KG1 (cell line): ENCODE measurements at places on chromosomes 7 and 10.

GRCh38 chr7:117912421-117912820 lies 39.2 kb upstream of the CTTNBP2 start:
- DNase-seq: no peak

DNA sequence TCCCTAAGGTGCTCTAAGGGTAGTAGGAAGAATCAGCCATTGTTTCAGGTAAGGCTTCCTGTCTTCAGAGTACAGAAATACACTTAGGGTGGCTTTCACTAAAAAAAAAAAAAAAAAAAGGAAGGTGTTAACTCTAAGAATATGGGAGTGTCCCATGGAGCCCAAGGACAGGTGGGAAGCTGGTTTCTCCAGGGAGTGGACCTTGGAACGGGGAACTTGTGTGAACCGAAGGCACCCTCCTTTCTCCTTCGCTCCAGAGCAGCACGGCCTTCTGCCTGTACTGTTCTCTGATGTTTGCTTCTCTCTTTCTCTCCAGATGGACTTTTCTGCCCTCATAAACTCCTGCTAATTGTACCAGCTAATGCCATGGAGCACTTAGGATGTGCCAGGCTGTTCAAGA lies 6.2 kb downstream of the OPALIN start:
- no peak for DNase-seq

GRCh38 chr10:96919785-96920430 lies 87.8 kb downstream of the LCOR start:
- no peak for DNase-seq

DNA sequence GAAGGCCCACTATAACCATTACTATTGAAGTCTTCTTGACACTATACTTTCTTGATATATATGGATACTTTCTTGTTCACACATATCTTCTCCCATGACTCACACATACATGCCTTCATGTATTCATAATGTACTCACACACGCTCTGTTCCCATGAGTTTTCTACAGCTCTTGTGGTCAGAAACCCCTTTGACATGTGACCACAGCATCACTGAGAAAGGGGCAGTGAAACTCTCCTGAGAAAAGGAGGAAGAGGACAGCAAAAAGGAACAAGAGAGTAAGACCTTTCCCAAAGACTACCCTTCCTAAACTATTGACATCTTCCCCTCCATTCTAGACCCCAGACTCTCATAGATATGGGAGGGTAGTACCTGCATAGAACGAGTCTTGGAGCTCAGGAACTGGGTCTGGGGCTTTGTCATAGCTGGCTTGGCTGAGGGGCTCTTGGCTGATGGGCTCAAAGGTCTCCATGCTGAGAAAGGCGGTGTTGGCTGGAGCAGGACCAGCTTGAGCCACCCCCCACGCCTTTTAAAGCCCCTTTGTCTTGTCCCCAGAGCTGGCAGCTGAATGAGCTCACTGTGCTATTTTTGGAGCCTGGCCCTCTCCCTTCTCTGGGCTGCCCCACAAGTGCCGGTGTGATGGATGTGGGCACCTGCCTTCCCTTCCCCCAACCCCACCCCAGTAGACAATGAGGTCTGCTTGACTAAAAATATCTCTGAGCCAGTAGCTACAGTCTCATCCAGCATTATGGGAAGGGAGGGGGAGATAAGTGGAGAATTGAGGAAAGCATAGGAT lies 5.1 kb downstream of the SYNPO2L start:
- no peak for DNase-seq

DNA sequence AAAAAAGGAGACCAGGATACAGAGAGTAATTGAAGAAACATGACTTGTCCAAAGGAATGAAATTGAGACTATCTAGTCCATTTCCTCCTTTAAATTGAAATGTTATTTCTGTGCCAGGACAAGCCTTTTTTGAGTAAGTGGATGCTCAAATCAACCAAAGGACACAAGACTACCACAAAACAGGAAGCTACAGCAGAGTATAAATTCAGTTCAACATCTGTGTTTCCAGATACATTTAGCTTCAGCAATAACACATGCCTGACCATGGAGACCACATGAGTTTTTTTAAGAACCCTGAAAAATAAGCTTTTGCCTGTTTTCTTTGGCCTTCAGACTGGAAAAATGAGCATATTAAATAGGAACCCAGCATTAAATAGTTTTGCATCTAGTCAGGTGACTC lies 707.5 kb downstream of the ZWINT start:
- peak; percentile 6 for DNase-seq

- DNase-seq: no peak
Observed at GRCh38 chr10:61592581-61592980, 70.1 kb upstream of the CABCOCO1 start.

DNA sequence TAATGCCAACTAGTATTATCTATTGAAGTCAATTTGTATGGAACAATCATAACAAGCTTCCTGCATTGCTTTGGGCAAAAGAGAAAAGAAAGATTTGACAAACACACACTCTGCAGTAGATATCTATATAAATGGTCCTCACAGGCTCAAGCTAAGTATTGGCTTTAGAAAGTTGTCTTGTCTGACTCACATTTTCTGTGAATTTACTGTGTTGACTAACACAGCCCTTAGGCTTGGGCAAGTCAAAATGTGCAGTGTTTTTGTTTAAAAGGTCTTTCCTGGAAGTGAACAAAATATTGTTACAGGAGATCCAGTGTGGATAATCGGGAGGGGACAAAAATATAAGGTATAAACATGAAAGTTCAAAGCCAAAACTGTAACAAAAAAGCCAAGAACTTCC lies 194.4 kb downstream of the RELN start:
- DNase-seq: no peak

GRCh38 chr7:6831018-6831725 lies 5.1 kb upstream of the CCZ1B start:
- no peak for DNase-seq

DNA sequence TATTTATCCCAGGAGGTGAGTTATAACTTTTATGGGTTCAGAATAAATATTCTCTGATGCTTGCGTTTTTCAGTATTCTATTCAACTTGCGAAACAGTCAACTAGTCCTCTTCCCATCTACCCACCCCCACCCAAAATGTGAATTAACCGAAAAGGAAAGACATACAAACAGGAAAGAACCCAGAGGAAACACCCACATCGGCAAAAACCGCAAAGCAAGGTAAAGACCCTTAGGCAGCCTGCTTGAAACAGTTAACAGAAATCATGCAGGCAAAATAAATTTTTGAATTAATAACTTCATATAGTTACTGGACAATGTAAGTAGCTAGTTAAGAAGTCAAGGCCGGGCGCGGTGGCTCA lies 5.4 kb downstream of the ZC3HAV1 start:
- DNase-seq: peak; percentile 22

- DNase-seq: no peak
Observed at GRCh38 chr10:51985336-51985735, 285.9 kb upstream of the CSTF2T start.
